ENCODE measurements at places on chromosomes 4 and X. TPM values are rescaled to one million over a fixed set of nuclear protein-coding genes. Genes with fewer than 3 reads are reported as not detected.

DNA sequence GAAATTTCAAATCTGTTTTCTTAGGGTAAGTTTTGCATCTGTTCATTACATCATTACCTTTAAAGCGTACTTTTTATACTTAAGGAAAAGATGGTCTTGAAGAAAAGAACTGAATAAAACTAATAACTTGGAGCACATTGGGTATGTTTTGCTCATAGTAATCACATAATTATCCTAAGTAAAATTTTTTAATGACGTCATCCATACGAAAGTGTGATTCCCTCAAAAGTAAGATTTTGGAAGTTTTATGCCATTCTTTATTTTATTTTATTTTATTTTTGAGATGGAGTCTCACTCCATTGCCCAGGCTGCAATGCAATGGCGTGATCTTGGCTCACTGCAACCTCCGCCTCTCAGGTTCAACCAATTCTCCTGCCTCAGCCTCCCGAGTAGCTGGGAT, 1516.6 kb upstream of the TENM3 start:
- no peak for DNase-seq

GRCh38 chrX:15745179-15745578, 7.1 kb downstream of the CA5B start:
- DNase-seq = no peak

- peak; percentile 95 for DNase-seq
Measured at GRCh38 chr4:147822128-147822527, 90.2 kb downstream of the ARHGAP10 start.

DNA sequence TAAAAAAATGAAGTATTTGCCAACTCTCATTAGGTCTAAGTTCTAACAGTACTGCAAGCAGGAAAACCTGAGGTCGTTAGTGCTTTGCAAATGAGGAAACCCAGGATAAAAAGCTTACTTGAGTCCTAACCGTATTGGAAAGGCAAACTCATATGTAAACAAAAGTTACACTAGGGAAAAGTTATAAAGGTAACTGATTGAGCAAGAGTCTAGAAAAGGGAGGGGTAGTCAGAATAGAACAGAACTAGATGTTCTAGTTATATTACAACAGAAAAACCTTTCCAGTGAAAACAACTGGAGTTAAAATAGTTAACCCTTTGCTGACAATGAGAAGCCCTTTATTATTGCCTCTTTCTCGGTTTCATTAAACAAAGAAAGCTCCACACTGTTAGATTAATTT, 66.4 kb upstream of the MAOA start:
- no peak for DNase-seq

- DNase-seq = no peak
Measured at GRCh38 chrX:109997786-109998452, 5.0 kb upstream of the TMEM164 start.

DNA sequence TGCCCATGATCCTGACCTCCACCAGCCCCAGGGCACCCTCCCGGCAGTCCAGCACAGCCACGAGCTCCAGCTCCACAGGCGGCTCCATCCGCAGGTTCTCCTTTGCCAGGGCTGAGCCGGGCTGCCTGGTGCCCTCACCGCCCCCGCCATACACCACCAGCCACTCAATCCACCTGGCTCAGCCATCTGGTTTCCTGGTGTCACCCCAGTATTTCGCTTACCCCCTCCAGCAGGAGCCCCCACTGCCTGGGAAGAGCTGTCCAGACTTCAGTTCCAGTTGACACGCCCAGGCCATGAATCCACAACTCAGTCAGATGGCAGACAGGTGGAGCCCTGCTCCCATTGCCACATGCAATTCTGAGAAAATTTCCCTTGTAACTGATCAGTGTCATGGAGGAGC, 3.9 kb downstream of the SHISA3 start:
- peak; percentile 55 for DNase-seq

DNA sequence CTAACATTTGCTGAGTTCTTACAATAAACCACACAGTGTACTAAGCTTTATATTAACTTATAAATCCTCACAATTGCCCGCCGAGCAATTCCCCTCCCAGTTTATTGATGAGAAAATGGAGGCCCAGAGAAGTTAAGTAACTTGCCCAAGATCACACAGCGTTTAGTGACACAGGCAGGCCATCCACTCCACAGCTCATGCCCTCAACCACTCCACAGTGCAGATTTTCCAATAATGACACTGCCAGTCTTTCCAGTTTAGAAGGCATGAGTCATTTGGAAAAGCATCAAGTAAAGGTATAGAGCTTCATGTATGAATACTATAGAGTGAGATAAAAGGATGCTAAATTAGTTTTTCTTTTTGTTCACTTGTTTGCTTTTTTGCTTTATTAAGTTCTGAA, 208.5 kb downstream of the CAMK2D start:
- DNase-seq = no peak

SLC6A8 gene
- total RNA-seq = 19.1 TPM

PNCK gene
- total RNA-seq = 0.87 TPM

ZFYVE28 gene
- 5.1 TPM for total RNA-seq

REPS2 gene
- 6.1 TPM for total RNA-seq
